Right renal pelvis (tissue), 4 donors: ENCODE measurements at places on chromosomes 3 and 15. TPM values are rescaled to one million over a fixed set of nuclear protein-coding genes. Genes with fewer than 3 reads are reported as not detected.

DNA sequence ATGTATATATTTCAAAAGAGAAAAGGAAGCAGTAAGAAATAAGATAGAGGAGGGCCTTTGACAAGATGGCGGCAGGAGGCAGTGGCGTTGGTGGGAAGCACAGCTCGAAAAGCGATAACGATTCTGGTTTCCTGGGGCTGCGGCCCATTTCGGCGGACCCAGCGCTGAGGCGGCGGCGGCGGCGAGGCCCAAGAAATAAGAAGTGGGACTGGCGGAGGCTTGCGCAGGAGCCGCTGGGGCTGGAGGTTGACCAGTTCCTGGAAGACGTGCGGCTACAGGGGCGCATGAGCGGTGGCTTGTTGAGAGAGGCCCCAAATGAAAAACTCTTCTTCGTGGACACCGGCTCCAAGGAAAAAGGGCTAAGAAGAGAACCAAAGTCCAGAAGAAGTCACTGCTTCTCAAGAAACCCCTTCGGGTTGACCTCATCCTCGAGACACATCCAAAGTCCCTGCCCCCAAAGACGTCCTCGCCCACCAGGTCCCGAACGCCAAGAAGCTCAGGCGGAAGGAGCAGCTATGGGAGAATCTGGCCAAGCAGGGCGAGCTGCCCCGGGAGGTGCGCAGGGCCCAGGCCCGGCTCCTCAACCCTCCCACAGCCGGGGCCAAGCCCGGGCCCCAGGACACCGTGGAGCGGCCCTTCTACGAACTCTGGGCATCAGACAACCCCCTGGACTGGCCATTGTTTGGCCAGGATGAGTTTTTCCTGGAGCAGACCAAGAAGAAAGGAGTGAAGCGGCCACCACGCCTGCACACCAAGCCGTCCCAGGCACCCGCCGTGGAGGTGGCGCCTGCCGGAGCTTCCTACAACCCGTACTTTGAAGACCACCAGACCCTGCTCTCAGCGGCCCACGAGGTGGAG lies 624.3 kb downstream of the MCTP2 start:
- no peak for DNase-seq

GRCh38 chr3:46642971-46643370 lies 30.6 kb downstream of the FAM240A start:
- no peak for DNase-seq

- DNase-seq = no peak
Observed at GRCh38 chr15:35486296-35486695, 59.7 kb downstream of the DPH6 start.

DNA sequence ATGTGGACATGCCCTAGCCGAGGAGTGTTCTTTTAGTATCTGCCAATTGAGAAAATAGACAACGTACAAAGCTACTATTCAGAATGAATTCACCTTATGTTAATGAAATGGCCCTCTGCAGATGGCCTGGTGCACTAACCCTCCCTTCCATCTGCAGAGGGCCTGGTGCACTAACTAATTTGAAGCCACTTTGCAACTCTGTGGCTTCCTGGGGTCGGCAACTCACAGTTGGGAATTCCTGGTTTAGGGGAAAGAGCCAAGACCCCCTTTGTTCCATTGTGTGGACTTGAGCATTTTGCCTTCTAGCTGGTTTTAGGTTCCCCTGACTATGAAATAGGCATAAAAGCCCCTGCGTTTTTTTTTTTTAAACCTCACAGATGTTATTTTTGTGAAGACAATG lies 204.3 kb upstream of the UBE3A start:
- DNase-seq = no peak

DNA sequence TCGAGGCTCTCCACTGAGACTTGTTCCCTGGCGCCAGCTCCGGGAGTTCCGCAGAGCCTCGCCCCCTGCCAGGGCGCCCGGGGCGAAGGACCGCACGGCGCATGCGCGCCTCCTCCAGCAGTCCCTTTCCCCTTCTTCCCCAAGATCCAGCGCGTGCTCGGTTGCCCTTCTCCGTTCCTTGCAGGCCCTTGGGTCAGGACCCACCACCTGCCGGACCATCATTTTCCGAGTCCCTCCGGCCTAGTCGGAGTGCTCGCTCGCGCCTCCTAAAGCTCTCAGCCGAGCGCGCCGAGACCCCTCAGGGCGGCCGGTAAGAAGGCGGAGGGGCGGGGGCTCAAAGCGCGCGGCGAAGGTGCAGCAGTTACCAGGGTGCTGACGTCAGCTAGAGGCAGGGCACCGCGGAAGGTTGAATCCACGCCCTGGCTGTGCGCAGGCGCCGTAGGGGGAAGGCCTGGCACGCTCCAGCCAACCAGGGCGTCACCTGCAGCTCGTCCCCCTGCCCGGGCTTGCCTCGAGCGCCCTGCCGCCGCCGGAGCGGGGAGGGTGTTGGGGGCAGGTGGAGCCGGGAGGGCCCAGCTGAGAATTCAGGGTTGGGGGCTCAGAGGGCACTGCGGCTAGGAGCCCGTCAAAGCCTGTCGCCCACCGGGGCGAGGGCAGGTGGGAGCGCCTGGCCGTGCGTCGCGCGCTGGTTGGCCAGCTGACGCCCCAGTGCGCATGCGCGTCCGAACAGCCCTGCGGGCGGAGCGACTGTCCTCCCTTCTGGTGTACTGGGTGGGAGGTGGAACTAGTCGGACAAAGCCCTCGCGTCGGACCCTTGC lies at the start of gene TCAIM:
TSS of gene TCAIM (plus strand) at position 757 of the 818 bp plus-strand sequence. CDS start 16,017 bp downstream, outside the sequence.
- peak; percentile 93 for DNase-seq

- no peak for DNase-seq
Observed at GRCh38 chr3:178146406-178146831, 389.8 kb upstream of the KCNMB2 start.

The CPB1 gene
- polyA plus RNA-seq = 0.86 TPM

The ACAN gene
- polyA plus RNA-seq = 3.1 TPM

- DNase-seq = no peak
Observed at GRCh38 chr3:169286992-169287391, 376.5 kb downstream of the MECOM start.

The CHRD gene
- 14.6 TPM for polyA plus RNA-seq

DNA sequence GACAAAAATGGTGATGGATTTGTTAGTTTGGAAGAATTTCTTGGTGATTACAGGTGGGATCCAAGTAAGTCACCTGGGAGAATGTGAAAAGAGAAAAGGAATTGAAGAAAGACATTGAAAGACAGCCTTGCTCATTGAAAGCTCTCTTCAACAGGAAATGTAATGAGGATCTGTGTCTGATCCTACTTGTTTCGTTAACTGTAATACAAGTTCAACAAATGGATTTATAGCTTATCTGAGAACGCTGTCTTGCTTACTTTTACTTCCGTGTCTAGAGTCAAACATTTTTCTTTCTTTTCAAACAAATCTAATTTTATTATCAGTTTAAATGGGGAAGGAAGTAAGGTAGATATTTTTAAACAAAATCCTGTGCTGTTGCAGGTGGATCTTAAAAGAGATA lies 15.9 kb downstream of the RCN2 start:
- DNase-seq = no peak

GRCh38 chr15:40335938-40336743 lies 4.6 kb downstream of the CCDC9B start:
- no peak for DNase-seq

The PGBD4 gene
- 1.5 TPM for polyA plus RNA-seq

- DNase-seq = no peak
Observed at GRCh38 chr3:181722156-181722555, 10.4 kb downstream of the SOX2 start.

The APOD gene
- 6.9 TPM for polyA plus RNA-seq

- DNase-seq = no peak
Observed at GRCh38 chr3:134971306-134971705, 176.2 kb downstream of the EPHB1 start.
